ENCODE measurements at places on chromosomes 4 and X. TPM values are rescaled to one million over a fixed set of nuclear protein-coding genes. Genes with fewer than 3 reads are reported as not detected.
A peak's percentile ranks its signal among the peaks of the same experiment; 100 is the strongest.

ZXDA gene
- total RNA-seq = 4.5 TPM

DNA sequence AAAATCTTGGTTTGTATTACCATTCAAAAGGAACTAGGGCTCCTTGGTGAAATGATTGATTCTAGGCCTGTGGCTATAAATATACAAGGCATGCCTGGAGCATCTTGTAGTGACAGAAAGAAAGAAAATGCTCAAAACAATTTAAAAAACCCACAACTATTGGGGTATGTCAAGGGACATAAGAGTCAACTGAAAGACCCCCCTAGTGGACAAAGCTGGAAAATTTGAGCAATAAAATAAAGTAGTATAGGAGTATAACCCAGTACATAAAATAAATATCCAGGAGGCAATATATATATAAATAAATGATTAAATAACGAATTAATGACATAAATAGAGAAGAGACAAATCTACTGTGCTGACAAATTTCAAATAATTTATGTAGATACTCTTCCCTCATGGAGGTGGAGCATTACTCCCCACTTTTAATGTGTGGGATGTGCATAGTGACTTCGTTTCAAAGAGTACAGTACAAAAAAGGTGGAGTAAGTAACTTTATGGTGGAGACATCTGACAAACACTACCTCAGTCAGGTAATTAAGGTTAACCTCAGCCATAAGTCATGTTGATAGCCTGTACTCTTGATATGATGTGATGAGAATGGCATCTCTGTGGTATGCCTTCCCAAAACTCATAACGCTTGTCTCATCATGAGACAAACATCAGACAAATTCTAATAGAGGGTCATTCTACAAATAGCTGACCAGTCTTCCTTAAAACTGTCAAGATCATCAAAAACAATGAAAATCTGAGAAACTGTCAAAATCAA lies 185.0 kb upstream of the GLRA2 start:
- no peak for DNase-seq

GRCh38 chrX:115679460-115679859 lies 118.5 kb downstream of the PLS3 start:
- peak; percentile 23 for DNase-seq

GRCh38 chr4:136731025-136731424 lies 801.3 kb downstream of the PCDH18 start:
- DNase-seq = no peak

- no peak for DNase-seq
Measured at GRCh38 chr4:56627985-56628384, 53.1 kb downstream of the HOPX start.
